GM23338 (cell line): ENCODE measurements at places on chromosomes 12 and 14. TPM values are rescaled to one million over a fixed set of nuclear protein-coding genes. Genes with fewer than 3 reads are reported as not detected.

Gene GARIN6
- not detected in 2 replicates for total RNA-seq

Gene DYNLL1
- total RNA-seq, result 310 and 313 TPM in 2 replicates

DNA sequence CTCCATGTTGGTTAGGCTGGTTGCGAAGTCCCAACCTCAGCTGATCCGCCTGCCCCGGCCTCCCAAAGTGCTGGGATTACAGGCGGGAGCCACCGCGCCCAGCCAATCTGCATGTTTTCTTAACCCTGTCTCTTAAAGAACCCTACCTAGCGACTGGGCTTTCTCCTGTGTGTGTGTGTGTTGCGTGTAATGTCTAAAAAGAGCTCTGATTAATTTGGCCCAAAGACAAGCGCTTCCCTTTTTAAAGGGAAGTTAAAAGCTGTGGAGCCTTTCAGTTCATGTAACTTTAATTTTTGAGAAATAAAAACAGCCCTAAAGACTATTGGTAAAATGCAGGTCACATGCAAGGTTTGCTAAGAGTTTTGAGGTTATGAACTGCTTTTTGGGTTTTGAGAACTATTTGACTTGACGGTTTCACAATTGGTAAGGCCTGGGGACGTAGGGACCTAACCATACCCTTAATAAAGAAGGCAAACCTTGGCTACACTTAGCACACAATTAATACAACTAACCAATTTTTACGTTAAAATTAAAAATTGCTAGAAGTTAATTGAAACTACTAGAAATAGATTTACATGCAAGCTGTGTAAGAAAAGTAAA, 103.2 kb downstream of the KCNMB4 start:
- no peak for DNase-seq

DNA sequence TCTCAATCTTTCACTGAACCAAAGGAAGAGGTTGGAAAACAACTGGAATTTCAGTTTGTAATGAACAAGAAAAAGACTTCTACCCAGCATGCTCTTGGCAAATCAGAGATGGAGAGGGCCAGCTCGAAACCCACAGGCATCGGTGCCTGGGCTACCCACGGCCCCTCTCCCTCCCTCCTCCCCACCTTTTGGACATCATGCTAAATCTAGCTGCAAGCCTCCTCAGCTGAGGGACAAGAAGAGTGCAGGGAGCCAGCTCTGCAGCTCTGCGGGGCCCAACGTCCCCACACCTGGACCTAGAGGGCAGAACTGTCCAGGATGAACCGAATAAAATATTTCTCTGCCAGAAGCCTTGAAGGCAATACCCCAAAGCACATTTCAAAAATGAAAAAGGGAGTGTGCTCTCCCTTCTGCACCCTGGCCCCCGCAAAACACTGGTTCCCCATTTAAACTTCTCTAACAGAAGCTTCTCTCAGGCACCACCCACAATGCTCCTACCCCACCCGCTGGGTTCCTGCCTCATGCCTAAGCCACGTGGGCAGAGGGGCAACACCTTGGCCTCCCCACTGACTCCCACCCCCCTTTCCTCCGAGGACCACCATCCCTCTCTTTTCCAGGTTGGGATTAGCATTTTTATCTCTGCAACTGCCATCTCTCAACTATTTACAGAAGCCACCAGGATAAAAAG, 8.2 kb downstream of the CAMKK2 start:
- no peak for DNase-seq

- DNase-seq, result no peak
Observed at GRCh38 chr14:89025561-89026236, 201.2 kb downstream of the TTC8 start.

GRCh38 chr12:93894391-93895088, 217.4 kb downstream of the CRADD start:
- no peak for DNase-seq

Gene KRT82
- not detected in 2 replicates for total RNA-seq

Gene OR4N5
- total RNA-seq, result not detected in 2 replicates

- DNase-seq, result no peak
Observed at GRCh38 chr14:49218436-49219092, 367.6 kb downstream of the RPS29 start.

Gene NUAK1
- total RNA-seq, result 15.4 and 16.9 TPM in 2 replicates

GRCh38 chr12:65408441-65408840, 130.0 kb downstream of the MSRB3 start:
- no peak for DNase-seq

Gene KRT72
- total RNA-seq, result not detected in 2 replicates

Gene KRT4
- total RNA-seq, result not detected in 2 replicates

DNA sequence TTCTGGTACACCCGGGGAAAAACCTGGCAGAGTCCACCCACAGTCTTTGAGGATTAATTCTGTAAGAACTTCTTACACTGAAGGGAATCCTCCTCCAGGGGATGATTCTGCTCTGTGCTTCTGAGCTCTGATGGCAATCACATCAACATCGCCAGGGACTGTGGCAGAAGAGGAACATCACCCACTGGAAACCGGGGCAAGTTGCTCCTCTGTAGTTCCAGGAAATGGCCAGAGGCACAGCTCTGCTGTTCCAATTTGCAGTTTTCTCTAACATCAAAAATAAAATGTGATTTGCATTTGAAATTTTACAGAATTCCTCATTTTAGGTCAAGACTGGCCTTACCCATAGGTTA, 207.6 kb downstream of the DAD1 start:
- no peak for DNase-seq

- no peak for DNase-seq
Observed at GRCh38 chr14:21163871-21164291, 8.0 kb upstream of the OR5AU1 start.

Gene PRPH
- total RNA-seq, result 0.24 and 0.62 TPM in 2 replicates

DNA sequence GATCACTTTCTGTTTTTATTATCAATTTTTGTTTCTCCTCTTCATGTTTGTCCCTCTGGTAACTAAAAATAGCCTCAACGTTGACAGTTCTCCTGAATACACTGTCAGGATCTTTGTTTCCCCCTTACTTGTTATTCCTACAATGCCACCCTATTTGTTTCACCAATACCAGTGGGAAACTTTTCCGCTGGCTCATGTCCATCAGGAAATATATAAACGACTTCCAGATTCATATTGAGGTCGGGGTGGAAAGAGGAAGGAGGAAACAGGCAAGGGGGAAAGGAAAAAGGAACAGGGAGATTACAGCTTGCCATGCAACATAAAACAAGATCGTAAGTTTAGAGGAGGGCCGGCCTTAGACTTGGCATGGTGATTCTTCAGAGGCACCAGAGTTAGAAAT, 61.7 kb downstream of the BTBD7 start:
- DNase-seq, result no peak

Gene KRT77
- not detected in 2 replicates for total RNA-seq

Gene TAS2R8
- not detected in 2 replicates for total RNA-seq

GRCh38 chr14:20802341-20803084, at the start of gene RNASE1:
RNASE1 (minus strand) TSS chr14:20802844; CDS start chr14:20802068, 776 bp downstream.
- no peak for DNase-seq

- no peak for DNase-seq
Observed at GRCh38 chr12:8675591-8676036, 13.0 kb upstream of the MFAP5 start.

Gene KLRC1
- not detected in 2 replicates for total RNA-seq

Gene TMPRSS12
- total RNA-seq, result not detected in 2 replicates

GRCh38 chr12:131818821-131819585, 9.2 kb upstream of the MMP17 start:
- no peak for DNase-seq

DNA sequence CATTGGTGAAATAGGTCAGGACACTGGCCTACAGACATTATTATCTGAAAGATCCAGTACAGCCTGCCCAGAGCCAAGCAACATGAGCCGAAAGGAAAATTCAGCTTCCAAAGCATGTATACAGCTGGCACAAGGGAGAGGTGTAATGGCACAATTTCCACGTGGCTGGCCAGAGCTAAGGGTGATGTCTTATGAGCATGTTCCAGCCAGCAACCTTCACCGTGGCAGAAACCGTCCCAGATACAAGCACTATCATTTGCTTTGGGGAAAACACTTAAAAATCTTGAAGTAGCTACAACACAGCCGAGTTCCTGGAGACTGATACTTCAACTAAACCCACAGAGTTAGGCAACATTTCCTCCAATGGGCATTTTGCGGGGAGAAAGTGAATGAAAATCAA, 44.5 kb downstream of the CORO1C start:
- DNase-seq, result no peak

- DNase-seq, result no peak
Observed at GRCh38 chr12:12486661-12487240, 75.9 kb downstream of the DUSP16 start.

DNA sequence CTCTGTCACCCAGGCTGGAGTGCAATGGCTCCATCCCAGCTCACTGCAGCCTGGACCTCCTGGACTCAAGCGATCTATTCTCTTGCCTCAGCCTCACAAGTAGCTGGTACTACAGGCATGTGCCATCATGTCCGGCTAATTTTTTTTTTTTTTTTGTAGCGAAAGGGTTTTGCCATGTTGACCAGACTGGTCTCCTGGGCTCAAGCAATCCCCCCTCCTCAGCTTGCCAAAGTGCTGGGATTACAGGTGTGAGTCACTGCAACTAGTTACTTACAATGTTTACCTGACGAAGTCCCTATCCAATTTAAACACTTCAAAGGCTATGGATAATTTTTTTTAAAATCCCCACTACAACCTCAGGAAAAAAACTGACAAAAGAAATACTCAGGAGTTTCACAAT, 1.8 kb downstream of the KRR1 start:
- no peak for DNase-seq

Gene RND1
- 7.4 and 10.4 TPM in 2 replicates for total RNA-seq

DNA sequence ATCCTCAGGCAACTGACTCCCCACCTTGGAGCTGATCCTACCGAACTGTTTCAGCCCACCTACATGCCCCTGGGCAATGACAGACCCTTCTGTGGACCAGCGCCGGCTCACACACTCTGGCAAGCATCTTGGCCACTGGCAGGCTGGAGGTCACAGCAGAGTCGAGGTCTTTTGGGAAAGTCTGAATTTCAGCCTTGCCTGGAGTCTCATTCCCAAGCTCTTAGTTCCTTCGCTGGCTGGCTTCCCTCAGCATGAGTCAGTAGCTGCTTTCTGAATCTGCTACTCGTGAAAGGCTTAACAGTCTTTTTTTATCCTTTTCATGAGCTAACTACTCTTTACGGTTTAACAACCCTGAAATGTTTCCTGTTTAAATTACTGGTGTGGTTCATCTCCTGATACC, 44.5 kb downstream of the ASCL4 start:
- DNase-seq, result no peak

DNA sequence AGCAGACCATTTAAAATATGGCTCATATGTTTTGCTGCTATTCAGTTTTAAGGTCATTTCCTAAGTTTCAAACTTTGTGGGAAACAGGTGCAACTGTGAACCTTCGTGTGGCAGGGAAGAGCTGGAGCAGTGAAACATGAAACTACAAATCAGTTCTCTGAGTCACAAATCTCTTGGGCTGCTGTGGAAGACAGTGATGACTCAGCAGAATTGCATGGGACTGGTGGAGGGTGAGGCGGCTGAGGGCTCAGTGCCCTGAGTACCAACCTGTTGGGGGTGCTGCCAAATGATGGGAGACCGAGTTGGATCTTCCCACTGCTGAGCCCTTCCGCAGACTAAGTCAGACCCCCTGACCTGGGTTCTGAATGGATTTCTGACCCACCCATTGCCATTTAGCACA, 8.4 kb upstream of the CALM1 start:
- peak; percentile 74 for DNase-seq

GRCh38 chr14:104973135-104973384, 5.1 kb downstream of the AHNAK2 start:
- DNase-seq, result no peak

Gene PTPN21
- total RNA-seq, result 5.2 and 5.6 TPM in 2 replicates

Gene PRKCH
- 10.0 and 10.1 TPM in 2 replicates for total RNA-seq

Gene IRAK3
- total RNA-seq, result 1.6 and 1.8 TPM in 2 replicates

Gene LRP1-AS
- total RNA-seq, result not detected in 2 replicates

- no peak for DNase-seq
Observed at GRCh38 chr12:93200291-93200917, 177.3 kb upstream of the NUDT4 start.

Gene PTHLH
- total RNA-seq, result not detected in 2 replicates

DNA sequence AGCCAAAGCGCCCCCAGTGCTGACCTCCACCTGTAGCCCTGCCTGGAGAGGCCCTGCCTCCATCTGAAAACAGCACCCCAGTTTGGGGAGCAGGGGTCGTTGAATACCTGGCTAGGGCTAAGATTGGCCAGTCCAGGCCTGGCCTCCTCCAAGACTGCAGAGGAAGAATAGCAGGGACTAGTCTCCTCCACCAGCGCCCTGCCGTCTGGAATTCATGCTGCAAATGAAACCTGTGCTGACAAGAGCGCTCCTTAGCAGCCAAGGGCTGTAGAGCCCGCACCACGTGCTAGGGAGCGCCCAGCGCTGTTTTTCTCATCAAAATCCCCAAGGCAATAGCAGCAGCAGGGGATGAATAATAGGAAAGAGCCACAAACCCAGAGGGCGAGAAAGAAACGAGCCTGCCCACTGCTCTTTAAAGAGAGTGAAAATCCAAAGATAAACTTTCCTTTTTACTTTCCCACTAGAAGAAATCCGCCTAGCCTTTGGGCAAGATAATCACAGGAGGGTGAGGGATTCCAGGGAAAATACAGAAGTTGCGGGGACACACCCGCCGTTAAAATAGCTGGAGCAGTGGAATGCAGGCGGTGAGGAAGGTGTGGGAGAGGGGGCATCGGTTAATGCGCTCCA, 3.3 kb downstream of the COL2A1 start:
- peak; percentile 84 for DNase-seq

- peak; percentile 79 for DNase-seq
Observed at GRCh38 chr12:102300824-102301461, 103.3 kb upstream of the PMCH start.

Gene ACSM4
- total RNA-seq, result not detected in 2 replicates

Gene GALNT16
- 2.9 and 5.3 TPM in 2 replicates for total RNA-seq

- no peak for DNase-seq
Observed at GRCh38 chr14:91290986-91291385, 46.5 kb upstream of the GPR68 start.

- no peak for DNase-seq
Observed at GRCh38 chr12:84643993-84644392, 268.6 kb downstream of the SLC6A15 start.

DNA sequence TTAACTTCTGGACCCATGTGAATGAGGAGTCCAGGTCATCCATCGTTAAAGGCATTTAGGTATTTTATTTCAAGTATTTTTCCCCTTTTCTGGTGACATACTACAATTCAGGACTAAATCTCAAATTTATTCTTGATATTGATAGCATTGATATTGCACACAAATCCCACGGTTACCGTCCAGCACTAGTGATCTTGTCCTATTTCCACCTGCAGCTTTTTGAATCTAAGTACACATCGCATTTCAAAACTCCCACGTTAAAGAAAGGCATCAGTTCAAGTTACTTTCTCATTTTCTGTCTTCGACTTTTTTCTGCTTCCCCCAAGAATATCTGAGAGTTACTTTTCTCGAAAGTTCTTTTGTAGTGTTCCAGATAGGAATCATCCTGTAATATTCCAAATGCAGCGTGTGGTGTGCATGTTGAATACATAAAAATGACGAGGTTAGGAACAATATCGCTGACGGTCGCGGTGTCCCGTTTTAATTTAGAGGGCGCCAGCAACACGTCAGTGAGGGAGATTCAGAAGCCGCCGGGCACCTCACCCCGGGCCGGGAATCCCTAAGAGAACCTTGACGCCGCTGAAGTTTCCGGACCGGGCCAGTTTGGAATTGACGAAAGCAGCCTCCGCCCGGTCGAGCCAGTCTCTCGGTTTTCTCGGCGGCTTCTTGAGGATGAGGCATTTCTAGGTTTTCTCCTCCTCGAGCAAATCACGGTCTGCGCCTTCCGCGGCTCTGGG, 569 bp upstream of the RGS6 start:
- no peak for DNase-seq

Gene NRIP2
- not detected in 2 replicates for total RNA-seq

- peak; percentile 68 for DNase-seq
Observed at GRCh38 chr14:36279306-36280190, 40.9 kb downstream of the MBIP start.

GRCh38 chr12:38102197-38102596, 214.4 kb upstream of the ALG10B start:
- no peak for DNase-seq

Gene B4GALNT1
- 2.4 and 2.8 TPM in 2 replicates for total RNA-seq
